ENCODE measurements at places on chromosomes 6 and 20. TPM values are rescaled to one million over a fixed set of nuclear protein-coding genes. Genes with fewer than 3 reads are reported as not detected.

DNA sequence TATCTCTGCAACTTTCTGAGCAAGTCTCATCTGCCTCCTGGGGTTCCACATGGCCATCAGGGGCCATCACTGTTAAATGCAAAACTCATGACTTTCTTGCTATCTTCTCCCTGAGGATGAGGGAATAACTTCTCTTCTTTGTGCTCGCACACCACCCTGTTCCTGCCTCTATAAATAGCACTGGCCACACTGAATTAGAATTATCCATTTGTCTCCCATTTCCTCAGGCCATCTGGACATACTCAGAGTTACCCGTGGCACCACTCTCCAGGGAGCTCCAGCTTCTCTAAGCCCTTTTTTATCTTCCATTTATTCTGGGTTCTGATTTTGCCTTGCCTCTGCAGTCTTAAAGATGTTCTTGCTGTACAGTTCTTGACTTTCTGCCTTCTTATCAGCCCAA, 72.8 kb upstream of the ECI2 start:
- H3K27ac ChIP-seq, result no peak overlapping the region
- H3K4me1 ChIP-seq, result no peaks in the 10 kb centered on the region
- no peak overlapping the region for H3K4me3 ChIP-seq
- H3K27me3 ChIP-seq, result no peaks in the 10 kb centered on the region
- no peak for DNase-seq

- H3K36me3 ChIP-seq, result no peaks in the 10 kb centered on the region
- peaks cover 3% of the 10 kb centered on the region for H3K27me3 ChIP-seq
- no peaks in the 10 kb centered on the region for H3K4me1 ChIP-seq
Measured at GRCh38 chr20:6680441-6680840, 87.0 kb upstream of the BMP2 start.

- no peaks in the 10 kb centered on the region for H3K4me1 ChIP-seq
- no peak overlapping the region for H3K4me3 ChIP-seq
- H3K27me3 ChIP-seq, result no peaks in the 10 kb centered on the region
- H3K27ac ChIP-seq, result no peak overlapping the region
- peak; percentile 11 for DNase-seq
Measured at GRCh38 chr6:131460614-131461000, 112.4 kb upstream of the ARG1 start.

- no peak for DNase-seq
- no peaks in the 10 kb centered on the region for H3K4me1 ChIP-seq
- no peaks in the 10 kb centered on the region for H3K27me3 ChIP-seq
Measured at GRCh38 chr20:37490663-37491350, 30.2 kb upstream of the NNAT start.

HRH3 gene
- 0.07 TPM for total RNA-seq

All from astrocyte (in vitro differentiated cells and primary cell).